ENCODE measurements at places on chromosomes 4 and X.

GRCh38 chr4:54679813-54680212 lies 22.1 kb downstream of the KIT start:
- no peak for DNase-seq

GRCh38 chrX:136953867-136954787 lies 73.6 kb upstream of the RBMX start:
- peak; percentile 41 for DNase-seq

- no peak for DNase-seq
These were observed 74.6 kb downstream of the LEF1 start for GRCh38 chr4:108094131-108094530.

GRCh38 chr4:150368667-150369066 lies 213.3 kb upstream of the MAB21L2 start:
- no peak for DNase-seq

GRCh38 chr4:132955146-132955545 lies 193.9 kb upstream of the PCDH10 start:
- DNase-seq = no peak

DNA sequence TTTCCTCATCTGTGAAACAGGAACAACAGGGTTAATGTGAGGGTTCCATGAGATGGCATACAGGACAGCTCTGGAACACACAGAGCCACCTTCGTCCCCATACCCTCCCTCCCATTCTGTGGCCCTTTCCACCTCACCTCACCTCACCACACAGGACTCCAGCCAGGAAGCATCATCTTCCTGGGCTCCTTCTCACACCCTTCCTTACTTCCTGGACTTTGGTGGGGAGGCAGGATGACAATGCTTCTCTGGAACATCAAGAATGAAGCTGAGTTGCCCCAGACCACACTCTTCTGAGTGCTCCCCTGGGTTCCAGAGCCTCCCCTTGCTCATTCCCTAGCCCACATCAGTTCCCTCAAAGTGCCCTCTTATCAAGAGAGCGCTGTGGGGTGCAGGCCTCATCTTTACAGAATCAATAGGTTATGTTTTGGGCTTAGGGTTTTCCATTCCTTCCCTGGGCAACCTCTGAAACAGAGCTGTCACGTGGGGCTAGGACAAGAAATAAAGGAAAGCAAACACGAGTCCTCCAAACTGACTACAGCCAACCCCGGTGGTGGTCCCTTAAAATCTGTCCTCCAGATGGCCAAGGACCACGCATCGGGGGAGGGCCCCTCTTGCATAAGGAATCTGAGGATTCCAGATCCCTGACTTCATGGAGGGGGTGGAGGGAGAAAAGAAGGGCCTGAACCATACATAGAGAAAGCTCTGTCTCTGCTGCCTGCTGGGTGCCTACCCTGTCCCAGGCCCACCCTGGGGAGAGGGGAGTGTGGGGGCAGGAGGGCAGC lies 74.4 kb upstream of the ATP6AP2 start:
- DNase-seq = no peak
